ENCODE measurements at places on chromosomes 13 and 19.
A peak's percentile ranks its signal among the peaks of the same experiment; 100 is the strongest.

- no peak for DNase-seq
Observed at GRCh38 chr19:46492841-46493235, 2.8 kb downstream of the PNMA8B start.

- no peak for DNase-seq
Observed at GRCh38 chr13:38637576-38637975, 49.3 kb upstream of the FREM2 start.

DNA sequence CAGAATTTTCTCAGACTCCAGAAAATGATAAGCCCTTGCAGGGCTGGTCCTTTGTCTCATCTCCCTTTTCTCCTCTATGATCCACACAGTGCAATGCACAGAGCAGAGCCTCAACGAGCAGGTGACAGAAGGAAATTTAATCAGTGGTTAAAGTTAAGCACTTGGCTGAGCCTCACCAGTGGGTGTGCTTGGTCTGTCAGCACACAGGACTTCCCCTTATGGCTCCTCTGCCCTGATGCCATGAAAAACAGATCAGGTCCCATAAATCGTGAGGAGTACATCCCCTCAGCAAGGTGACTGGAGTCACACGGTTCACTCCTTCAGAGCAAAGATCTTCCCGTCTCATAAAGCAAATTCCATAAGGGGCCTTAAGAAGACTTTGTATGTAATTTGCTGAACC is 818.2 kb downstream of the UQCRFS1 start:
- no peak for DNase-seq

- DNase-seq: no peak
Observed at GRCh38 chr19:10548746-10549276, 5.1 kb downstream of the ATG4D start.

- peak; percentile 71 for DNase-seq
Observed at GRCh38 chr19:6271721-6272410, 7.9 kb downstream of the MLLT1 start.

DNA sequence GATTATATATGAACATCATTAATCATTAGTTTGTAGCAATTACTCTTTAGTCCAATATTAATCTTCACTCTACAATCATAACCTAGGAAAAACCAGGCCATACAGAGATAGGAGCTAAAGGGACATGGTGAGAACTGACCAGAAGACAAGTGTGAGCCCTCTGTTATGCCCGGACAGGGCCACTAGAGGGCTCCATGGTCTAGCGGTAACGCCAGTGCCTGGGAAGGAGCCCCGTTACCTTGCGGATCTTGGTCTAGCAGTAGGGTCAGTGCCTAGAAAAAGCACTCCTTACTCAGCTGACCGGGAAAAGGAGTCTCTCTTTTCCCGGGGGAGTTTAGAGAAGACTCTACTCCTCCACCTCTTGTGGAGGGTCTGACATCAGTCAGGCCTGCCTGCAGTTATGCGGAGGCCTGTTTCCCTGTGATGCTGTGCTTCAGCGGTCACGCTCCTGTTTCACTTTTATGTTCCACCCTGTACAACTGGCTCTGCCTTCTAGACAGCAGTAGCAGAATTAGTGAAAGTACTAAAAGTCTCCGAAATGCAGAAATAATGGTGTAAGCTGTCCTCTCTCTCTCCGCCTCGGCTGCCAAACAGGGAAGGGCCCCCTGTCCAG is 13.8 kb downstream of the OR7D4 start:
- DNase-seq: peak; percentile 46

DNA sequence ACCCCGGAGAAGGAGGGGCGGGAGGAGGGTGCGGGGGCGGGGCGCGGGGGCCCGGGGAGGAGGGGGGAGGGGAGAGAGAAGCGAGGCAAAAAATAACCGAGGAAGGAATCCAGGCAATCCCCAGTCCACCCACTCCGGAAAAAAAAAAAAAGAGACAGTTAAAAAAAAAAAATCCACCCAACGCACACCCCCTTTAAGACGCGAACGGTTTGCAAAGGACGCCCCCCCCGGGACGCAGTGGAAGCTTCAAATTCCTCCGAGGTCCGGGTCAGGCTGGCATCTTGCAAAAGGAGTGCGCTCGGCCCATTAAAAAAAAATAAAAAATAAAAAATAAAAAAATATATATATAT is at the start of gene CACNA1A:
CACNA1A (minus strand) TSS at position 9 of the 350 bp plus-strand sequence. CDS start 255 bp downstream, outside the sequence.
- no peak for DNase-seq

DNA sequence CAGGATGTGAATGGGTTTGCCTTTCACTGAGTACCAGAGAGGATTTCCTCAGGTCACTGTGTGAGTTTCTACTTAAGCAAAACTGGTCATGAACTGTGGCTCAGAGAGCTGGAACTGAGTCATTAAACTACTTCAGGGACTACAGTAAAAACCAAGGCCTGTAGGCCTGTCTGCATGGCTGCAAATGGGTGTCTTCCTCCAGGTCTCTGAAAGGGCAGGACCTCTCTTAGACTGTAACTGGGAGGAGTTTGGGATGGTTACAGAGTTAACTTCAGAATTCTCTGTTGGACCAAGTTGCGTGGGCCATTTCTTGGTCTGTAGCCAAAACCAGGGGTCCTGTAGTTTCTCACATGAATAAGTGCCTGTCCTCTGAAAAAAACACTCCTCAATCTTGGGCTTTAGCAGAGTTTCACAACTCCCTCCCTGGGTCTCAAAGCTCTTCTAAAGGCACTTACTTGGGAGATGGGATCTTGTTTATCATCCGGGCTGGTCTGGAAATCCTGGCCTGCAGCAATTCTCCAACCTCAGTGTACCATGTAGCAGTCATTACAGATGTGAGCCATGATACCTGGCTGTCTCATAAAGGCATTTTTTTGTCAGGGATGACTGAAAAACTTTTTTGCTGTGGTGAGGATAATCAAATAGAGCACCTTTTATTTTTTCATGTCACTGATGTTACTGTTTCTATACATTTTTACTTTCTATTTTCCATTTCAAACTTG is 19.7 kb downstream of the ZNF714 start:
- no peak for DNase-seq

DNA sequence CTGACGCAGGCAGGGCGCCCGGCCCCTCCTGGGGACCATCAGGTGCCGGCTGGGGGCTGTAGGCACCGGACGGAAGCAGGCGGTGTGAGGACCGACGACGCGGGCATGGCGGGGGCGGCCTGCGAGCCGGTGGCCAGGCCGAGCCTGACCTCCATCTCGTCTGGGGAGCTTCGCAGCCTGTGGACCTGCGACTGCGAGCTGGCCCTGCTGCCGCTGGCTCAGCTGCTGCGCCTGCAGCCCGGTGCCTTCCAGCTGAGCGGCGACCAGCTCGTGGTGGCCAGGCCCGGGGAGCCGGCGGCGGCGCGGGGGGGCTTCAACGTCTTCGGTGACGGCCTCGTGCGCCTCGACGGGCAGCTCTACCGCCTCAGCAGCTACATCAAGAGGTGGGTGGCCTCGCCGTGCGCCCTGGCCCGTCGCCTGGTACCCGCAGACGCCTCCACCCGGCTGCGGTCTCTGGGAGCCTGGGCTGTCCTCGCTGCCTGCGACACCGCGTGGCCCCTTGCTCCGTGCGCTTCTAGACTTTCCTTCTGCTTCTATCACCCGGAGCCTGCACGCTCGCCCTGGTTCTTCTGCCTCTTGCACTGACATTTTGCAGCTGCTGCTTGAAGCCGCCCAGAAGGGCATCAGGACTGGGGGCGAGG is 460 bp downstream of the MEDAG start:
- no peak for DNase-seq

DNA sequence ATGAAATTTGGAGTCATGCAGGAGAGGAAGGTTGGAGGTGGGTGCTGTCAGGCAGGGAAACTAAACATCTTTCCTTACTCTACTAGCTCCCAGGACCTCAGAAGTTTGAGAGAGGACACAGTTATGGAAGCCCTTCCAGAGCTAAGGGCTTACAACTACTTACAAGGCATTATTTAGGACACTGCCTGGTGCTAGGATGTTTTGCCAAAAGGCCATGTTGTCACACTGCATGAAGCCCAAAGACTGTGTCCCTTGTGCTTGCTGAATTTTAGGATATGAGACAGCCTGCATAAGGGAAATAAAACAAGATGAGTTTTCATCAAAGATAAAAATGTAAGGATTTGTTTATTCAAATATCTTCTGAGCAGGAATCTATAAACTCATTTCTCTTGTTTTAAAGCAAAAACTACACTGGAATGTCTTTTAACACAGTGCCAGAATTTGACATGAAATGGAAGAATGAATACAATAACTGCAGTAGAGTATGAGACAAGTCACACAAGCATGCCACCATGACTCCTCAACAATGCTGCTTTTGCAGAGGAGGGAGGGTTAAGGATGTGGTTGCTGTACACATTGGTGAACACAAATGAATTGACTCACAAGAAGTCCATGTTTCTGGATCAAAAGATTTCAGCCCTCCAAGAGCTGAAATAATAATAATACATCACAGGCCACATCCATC is 258.4 kb downstream of the SPRY2 start:
- no peak for DNase-seq

- no peak for DNase-seq
Observed at GRCh38 chr19:10620786-10621185, 4.6 kb upstream of the SLC44A2 start.

GRCh38 chr13:90910018-90910639 is 437.4 kb upstream of the MIR17HG start:
- no peak for DNase-seq

DNA sequence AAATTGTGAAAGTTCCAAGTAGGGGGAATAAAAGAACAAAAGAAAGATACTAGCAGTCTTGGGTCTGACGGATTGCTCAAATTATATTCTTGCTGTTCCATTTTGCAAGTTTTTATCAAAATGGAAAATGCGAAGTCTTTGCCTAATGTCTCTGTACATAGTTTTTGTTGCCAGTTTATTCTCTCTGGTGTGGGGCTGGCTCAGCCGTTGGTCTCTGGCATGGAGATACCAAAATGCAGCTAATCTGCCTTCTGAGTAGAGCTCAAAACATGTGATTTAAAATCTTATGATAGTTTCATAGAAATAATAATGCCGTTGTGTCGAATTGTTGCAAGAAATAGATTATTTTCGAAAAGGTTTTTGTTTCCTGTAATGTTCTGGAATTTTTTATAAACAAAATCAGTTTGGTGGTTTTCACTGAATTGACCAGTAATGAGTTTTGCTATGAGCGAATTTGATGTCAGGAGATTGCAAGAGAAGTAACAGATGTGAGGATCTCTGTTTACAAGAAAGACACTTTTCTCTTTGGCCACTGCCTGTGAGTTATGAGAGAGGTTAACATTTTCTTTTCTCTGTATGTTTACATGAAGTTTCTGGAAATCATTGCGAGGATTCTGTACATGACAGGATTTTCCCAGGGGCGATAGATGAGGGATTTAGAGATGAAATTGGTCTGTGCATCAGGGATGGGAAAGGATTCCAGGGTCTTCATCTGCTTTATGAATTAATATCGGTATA is 147.0 kb downstream of the DCT start:
- DNase-seq: no peak

GRCh38 chr19:2578901-2579677 is 103.2 kb downstream of the GADD45B start:
- peak; percentile 29 for DNase-seq

DNA sequence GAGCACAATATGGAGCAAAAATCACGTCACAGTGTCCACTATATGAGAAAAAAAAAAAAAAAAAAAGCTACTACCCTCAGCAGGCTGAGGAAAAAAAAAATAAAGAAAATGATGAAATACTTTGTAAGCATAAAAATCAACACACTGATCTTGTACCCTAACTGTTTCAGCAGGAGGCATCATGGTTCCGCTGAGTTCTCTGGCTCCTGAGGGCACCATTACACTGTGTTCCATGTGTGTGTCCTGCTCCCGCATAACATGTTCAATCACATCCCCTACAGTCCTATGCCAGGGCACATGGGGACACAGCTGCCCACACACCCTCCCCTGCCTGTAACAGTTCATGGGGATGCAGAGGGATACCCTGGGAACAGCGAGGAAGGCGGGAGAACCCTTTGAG is 33.5 kb downstream of the DOCK9 start:
- no peak for DNase-seq
